Activated naive CD4-positive, alpha-beta T cell treated with anti-CD3 and anti-CD28 coated beads, Interleukin-2, amount 50 U/mL, for 16 hours (primary cell): ENCODE measurements at places on chromosomes 6 and 20.
A peak's percentile ranks its signal among the peaks of the same experiment; 100 is the strongest.

- no peak for DNase-seq
Measured at GRCh38 chr20:57262784-57263609, 3.4 kb downstream of the BMP7 start.

DNA sequence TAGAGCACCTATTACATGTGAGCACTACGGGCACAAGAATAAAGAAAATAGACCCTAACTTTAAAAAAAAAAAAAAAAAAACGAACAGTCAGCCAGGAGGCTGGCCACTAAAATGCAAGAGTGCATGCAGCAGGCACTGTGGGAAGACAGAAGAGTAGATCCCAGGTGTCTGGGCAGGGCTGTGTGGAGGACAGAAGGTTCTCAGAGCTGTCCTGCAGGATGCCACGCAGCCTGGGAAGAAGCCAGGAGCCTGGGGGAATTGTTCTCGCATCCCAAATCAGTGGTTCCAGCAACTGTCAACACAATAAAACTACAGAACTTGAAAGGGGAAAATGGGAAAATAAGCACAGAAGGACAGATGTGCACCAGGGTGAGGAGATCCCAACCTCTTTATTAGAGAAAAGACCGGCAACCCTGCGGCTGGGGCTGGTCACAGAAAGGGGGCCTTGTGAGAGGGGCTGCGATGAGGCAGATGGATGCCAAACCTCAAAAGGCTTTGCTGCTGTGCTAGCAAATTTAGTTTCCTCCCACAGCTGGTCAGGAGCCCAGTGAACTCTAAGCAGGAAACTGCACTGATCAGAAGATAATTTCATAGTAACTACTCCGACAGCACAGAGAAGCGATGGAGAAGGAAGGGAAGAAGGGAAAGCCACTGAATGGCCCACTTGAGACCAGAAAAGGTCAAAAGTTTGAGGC lies 30.9 kb downstream of the MAP3K5 start:
- no peak for DNase-seq

- no peak for DNase-seq
Measured at GRCh38 chr6:38346291-38347079, 293.2 kb downstream of the BTBD9 start.

DNA sequence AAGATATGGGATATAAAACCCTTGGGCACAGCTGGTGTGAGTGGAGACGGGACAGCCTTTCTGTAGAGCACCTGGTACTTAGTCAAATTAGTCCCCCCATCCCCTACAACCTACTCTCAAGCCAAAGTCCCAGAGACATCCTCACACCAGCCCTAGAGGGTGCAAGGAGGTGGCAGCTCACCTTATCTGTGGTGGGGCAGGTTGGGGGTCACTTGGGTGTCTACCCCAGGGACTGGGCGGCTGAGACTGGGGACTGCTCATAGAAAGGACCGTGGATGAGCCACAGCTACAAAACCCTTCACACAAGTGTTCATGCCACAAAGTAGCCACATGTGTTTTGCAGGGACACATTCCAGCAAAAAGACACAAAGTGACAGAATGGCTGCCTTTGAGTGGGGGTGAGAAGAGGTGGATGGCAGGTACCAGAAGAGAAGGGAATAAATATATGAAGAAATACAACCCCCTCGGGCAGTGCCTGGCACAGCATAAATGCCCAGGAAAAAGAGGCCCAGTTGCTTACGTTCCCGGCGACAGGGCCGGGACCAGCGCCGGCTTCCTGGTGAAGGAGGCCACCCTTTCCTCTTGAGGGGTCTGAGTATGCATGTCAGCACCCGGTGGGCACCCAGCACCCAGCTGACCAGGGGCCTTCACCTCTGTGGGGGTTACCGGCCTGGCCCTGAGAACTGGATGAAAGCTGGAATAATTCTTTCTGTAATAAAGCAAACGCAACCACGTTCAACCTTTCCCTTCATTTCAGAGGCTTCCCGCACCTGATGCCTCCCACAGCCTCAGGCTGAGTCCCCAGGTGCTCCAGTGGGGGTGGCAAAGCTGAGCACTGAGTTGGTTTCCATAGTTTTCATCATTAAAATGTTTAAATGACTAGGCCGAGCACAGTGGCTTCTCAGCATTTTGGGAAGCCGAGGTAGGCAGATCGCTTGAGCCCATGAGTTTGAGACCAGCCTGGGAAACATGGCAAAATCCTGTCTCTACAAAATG lies 14.4 kb upstream of the CEBPB start:
- DNase-seq: no peak

DNA sequence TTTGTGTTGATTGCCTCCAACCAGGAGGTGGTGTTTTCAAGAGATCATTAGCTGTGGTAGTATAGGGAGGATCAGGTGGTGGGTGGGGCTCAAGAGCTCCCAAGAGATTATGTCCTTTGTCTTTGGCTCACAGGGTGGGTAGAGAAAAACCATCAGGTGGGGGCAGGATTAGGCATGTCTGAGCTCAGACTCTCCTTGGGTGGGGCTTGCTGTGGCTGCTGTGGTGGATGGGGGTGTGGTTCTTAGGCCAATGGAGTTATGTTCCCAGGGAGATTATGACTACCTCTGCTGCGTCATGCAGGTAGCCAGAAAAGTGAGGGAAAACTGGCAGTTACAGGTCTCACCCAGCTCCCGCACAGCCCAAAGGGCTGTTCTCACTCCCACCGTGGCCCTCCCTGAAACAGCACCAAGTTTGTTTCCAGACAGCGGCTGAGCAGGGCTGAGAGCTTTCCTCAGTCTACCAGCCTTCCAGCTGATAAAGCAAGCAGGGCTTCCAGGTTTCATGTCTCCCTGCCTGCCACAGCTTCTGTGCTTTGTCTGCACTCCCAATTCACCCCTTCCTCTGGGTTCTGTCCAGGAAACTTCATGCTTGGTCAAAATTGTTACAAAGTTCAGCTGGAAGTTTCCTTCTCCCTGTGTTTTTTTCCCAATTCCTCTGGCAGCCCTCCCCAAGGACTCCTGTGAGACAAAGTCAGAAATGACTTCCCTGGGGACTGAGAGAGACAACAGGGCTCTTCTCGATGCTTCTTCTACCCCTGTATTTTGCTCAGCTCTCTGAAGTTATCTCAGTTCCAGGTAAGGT lies 481.1 kb upstream of the MAN1A1 start:
- DNase-seq: no peak

GRCh38 chr6:25777856-25778649 lies 23.5 kb downstream of the SLC17A4 start:
- DNase-seq: no peak

DNA sequence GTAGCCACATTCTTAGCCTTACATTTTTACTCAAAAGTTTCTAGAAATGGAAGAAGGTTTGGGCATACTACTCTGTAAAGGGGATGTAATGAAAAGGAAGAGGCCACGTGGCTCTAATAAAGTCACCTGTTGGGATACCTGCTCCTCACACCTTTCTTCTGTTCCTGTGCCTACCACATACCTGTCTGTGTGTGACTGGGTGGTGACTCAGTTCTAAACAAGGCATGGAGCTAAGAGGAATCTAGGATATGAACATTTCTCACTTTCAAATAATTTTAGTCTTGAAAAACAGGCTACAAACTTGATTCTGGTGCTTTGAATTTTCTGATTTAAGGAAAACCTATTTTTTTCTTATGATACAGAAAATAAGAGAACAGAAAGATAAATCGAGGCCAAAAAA lies 363.6 kb downstream of the RFPL4B start:
- DNase-seq: no peak

DNA sequence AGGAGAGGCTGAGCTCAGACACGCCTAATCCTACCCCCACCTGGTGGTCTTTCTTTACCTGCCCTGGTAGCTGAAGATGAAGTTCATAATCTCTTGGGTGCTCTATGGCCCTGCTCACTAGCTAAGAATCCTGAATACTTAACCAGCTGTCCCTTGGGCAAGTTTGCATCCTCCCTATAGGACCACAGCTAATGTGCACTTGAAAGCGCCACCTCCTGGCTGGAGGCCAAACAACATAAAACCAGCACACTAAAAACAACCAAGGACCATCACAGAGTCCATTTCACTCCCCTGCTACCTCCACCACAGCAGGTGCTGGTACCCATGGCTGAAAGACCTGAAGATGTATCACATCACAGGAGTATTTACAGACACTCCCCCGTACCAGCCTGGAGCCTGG lies 155.5 kb upstream of the SLC24A3 start:
- DNase-seq: no peak

GRCh38 chr6:82957171-82957867 lies 108.3 kb downstream of the UBE3D start:
- DNase-seq: no peak

- DNase-seq: no peak
Measured at GRCh38 chr20:53176134-53176533, 204.0 kb downstream of the TSHZ2 start.

DNA sequence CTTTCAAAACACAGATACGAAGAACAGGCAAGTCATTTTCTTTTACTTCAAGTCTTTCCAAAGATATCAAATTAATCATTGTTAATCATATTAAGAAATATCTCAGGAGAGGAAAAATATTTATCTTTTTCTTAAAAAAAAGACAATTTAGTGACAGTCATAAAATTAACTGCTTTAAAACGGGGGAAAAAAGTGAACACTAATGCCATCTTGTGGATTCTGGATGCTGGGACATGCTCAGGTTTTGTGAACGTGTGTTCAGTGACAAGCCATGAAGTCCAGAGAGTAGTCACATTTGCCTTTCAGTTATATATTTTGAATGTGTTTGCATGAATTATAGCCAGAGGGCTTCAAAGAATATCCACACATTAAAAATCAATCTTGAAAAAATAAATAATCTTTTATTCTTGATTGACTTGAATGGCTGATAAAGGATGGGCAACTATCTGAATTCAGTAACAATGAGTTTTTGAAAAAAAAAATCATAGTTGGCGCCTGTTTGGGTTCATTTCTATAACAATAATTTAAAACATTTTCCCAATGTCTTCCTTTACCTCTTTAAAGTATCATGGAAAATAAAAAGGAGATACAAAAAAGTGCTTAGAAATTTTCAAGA lies 74.7 kb upstream of the NOX3 start:
- DNase-seq: no peak

DNA sequence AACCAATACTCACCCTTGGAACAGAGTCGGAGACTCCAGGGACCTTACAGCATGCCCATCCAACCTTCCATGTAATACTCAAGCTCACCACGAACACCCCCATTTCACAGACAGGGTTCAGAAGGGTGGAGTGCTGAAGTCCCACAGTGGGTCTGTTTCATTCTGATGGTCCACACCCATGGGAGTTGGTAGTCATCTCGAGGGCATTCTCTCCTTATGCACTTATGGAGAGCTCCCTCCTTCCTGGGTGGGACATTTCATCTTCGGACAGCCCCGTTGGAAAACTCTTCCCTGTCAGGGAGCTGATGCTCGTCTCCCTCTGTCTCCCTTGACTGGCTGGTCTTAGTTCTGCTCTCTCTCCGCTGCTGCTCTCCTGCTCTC lies 38.9 kb downstream of the COX4I2 start:
- DNase-seq: no peak

DNA sequence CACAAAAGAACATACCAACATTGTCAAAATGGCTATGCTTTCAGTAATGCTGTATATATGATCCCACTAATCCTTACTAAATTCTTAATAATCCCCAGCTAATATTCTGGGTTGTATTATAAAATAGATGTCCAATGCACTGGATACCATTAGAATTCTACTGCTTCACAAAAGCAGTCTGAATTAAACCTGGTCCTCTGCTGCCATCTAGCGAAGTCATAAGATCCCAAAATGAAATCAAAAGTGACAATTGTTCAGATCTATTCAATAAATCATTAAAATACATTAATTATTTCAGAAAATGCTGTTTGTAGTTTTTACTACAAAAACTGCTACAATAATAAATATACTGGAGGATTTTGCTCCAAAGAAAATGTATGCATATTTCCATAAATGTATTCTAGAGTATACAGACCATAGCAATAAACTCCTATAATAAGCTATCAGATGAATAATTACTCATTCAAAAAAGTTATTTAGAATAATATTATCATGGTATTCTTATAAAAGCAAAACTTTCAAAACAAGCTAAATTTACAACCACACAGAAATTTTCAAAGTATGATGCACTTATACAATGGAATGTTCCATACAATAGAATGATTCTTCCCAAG lies 92.6 kb downstream of the RNGTT start:
- DNase-seq: peak; percentile 21

DNA sequence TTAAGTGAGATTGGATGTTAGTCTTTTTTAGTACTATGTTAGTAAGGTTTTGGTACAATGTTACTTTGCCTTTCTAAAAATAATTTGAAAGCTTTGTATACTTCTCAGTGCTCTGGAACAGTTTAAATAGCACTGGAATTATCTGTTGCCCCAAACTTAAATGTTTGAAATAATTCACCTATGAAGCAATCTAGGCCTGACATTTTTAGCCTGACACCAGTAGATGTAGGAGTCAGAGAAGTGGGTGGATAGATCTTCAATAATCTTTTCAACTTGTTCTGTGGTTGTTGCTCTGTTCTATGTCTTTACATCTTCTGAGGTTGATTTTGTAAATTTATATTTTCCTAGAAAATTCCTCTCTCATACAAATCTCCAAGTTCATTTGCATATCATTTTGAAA lies 103.1 kb upstream of the ADGRF1 start:
- no peak for DNase-seq

DNA sequence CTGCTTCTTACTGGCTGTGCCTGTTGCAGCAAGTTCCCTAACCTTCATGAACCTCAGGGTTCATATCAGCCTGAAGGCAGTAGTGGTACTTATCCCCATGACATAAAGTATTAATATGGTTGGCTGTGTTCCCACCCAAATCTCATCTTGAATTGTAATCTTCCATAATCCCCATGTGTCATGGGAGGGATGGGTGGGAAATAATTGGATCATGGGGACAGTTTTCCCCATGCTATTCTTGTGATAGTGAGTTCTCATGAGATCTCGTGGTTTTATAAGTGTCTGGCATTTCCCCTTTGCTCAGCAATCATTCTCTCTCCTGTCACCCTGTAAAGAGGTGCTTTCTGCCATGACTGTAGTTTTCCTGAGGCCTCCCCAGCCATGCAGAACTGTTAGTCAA lies 61.8 kb downstream of the FAM229B start:
- DNase-seq: no peak

- peak; percentile 84 for DNase-seq
Measured at GRCh38 chr20:21505161-21505809, 8.6 kb downstream of the NKX2-2 start.
